GM12891 (cell line): ENCODE measurements at places on chromosomes 1 and 21.

DNA sequence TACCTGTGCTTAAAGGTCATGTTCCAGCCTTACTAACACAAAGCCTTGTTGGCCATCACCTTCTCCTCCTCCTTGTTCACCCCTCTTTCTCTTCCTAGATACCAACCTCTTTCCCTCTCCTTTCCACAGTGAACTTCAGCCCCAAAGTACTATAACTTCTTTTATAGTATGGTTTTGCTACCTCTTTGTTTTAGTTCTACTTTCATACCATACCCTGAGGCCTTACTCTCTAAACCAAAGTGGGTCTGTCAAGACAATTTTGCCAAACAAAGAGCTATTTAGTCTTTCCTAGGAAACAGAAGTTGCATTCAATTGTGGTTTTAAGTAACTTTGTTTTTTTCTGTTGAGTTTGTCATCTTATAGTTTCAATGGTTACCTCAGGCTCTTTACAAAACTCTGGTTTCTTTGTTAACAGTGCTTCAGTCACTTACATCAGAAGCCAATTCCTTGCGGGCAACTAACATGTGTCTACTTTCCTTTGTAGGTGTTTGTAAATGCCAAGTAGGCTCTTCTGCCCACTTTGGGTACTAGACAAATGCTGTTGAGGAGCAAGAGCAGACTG, 623.9 kb upstream of the PKN2 start:
- DNase-seq = no peak

GRCh38 chr1:8727809-8728213, 89.6 kb downstream of the RERE start:
- no peak for DNase-seq

GRCh38 chr1:209840611-209841010, 12.8 kb downstream of the UTP25 start:
- no peak for DNase-seq

- DNase-seq = no peak
Observed at GRCh38 chr1:179318491-179318890, 24.9 kb downstream of the SOAT1 start.

- no peak for DNase-seq
Observed at GRCh38 chr21:38814126-38815059, 8.7 kb downstream of the ETS2 start.

GRCh38 chr21:15688809-15689208, 41.0 kb upstream of the USP25 start:
- no peak for DNase-seq

GRCh38 chr1:171772312-171772711, 9.1 kb upstream of the METTL13 start:
- no peak for DNase-seq

- DNase-seq = no peak
Observed at GRCh38 chr1:94012708-94013366, 103.6 kb upstream of the GCLM start.

DNA sequence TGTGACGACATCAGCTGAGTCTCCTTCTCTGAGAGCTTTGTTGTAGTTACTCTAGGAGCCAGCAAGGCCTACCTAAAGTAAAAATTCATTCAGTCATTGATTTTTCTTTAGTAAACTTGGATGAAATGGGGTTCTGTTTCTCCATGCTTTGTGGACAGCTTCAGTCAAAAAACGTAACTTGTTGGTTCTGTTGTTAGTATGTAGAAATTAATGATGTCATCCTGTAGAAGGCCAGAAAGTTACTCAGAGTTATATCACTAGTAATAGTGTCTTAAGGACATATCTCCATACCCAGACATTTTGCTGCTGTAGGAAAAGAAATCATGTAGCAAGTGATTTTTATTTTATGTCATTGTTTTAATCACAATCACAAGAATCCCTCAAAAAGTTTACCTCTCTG, 43.0 kb downstream of the KDM1A start:
- no peak for DNase-seq

DNA sequence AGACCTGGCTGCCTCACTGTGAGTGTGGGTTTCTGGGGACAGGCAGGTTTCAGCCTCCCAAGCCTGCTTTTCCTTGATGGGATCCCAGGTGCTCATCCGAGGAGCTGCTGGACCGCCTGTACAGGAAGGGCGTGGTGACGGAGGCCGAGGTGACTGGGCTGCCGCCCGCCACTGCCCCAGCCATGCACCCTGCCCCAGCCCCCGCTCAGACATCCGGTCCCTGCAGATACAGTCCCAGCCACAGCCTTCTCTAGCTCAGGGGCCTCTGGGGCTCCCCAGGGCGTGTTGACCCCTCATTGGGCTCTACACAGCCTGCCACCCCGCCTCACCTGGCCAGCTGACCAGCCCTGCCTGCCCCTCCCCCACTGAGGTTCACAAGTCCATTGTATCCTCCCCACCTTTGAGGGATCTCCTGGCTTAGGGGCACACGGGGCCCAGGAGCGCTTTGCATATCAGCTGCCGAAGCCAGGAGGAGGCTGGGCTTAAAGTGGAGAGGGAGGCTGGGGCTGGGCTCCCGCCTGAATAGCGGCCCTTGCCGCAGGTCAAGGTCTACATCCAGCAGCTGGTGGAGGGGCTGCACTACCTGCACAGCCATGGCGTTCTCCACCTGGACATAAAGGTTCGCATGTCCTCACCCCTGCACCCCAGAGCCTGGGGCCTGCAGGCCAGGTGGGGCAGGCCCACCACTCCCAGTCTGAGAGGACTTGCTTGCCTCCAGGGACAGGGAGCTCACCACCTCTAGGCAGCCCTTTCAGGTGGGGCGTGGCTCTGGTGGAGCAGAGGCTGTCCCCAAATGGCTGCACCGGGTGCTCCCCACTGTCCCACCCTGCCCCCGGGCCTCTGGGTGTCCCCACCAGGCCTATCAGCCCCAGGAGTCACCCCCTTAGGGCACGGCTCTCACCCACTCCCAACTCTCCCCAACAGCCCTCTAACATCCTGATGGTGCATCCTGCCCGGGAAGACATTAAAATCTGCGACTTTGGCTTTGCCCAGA, 38.5 kb downstream of the TRIM11 start:
- no peak for DNase-seq

DNA sequence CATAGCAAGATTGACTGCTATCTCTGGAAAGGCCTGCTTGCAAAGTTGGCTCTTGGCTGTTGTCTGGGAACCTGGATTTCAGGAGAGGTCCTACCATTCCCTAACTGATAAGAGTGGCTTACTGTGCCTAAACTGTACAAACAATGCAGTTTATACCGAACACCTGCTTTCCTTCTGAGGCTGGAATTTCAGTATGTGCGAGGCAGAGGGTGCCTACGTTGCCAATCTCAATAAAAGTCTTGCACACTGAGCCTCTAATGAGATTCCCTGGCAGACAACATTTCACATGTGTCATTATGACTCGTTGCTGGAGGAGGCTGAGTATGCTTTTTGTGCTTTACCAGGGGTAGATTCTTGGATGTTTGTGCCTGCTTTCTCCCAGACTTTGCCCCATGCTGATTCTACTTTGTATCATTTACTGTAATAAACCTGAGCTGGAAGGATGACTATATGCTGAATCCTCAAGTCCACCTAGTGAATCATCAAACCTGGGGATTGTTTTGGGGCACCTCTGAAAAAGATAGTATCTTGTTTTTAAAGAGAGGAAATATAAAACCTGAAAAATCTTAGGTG, 58.9 kb upstream of the GNG4 start:
- DNase-seq = no peak

- no peak for DNase-seq
Observed at GRCh38 chr1:154133256-154133655, 21.6 kb downstream of the NUP210L start.

DNA sequence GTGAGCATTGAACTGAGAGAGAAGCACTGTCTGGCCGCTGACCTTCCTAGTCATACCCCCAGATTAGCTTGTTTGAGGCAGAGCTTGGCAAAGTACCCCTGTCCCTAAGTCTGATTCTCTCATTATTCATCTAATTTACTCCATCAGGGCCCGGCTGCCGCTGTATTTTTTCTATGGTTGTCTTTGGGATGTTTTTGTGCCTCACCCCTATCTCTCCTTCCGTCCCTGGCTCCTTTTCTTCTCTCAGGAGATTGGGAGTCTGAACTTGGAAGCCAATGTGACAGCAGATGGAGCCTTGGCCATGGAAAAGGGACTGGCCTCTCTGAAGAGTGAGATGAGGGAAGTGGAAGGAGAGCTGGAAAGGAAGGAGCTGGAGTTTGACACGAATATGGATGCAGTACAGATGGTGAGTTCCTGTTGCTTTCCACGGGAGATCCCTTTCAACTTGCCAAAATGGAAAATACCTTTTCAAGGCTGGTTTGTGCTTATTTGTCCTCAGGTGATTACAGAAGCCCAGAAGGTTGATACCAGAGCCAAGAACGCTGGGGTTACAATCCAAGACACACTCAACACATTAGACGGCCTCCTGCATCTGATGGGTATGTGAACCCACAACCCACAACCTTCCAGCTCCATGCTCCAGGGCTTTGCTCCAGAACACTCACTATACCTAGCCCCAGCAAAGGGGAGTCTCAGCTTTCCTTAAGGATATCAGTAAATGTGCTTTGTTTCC, 53.9 kb downstream of the LAMC2 start:
- DNase-seq = no peak

GRCh38 chr1:231125972-231126580, 35.8 kb upstream of the TRIM67 start:
- no peak for DNase-seq

DNA sequence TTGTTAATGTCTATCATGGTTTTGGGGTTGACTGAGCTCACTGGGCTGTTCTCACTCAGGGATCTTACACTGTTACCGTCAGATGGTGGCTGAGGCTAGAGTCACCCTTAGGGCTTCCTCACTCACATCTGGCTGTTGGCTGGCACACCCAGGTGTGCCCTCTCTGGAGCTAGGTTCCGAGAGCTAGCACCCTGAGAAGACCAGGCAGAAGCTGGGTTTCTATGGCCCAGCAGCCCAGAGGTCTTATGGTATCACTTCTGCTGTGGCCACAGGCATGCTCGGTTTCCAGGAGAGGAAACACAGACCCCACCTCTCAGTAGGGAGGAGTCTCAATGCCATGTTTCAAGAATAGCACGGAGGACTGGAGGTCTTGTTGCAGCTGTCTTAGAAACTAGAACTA, 20.7 kb upstream of the KIF1B start:
- DNase-seq = no peak
